NCI-H345 (cell line): ENCODE measurements at places on chromosomes 5 and 9.

GRCh38 chr9:112348257-112349007 lies 15.0 kb upstream of the PTBP3 start:
- peak; percentile 64 for DNase-seq

- no peak for DNase-seq
These were observed 11.1 kb downstream of the CXCL14 start for GRCh38 chr5:135567661-135568060.

DNA sequence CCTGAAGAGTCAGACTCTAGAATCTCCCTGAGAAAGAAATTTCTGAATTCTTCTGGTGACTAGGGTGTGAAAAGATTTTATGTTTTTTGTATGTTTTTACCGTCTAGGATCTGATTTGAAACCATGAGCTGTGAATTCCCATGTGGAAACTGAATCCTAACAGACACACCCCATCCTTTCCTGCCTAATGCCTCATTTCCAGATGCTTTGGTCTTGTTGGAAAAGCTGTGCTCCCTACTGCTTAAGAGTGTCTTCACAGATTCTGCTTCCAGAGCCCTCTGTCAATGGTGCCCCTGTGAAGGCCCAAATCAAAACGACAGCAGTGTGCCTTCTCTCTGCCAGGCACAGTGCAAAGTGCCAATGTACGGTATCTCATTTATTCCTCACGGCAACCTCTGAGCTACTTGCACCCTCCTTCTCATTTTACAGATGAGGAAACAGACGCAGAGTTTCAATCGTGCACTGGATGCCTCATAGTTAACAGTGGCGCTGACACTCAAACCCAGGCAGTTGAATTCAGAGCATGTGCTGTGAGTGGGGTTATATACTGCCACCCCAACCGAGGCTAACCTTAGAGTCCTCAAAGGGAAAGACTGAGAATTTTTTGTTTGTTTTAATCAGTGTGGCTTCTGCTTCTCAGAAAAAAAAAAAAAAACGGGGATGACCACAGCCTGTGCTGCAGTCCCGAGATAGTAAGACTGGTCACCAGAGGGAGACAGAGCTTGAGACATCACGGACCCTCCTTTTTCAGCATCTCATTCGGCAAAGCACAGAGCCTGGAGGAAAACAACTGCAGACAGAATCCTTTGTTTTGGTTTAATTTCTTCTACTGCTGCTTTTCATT lies 188.4 kb downstream of the SNCAIP start:
- DNase-seq = no peak

DNA sequence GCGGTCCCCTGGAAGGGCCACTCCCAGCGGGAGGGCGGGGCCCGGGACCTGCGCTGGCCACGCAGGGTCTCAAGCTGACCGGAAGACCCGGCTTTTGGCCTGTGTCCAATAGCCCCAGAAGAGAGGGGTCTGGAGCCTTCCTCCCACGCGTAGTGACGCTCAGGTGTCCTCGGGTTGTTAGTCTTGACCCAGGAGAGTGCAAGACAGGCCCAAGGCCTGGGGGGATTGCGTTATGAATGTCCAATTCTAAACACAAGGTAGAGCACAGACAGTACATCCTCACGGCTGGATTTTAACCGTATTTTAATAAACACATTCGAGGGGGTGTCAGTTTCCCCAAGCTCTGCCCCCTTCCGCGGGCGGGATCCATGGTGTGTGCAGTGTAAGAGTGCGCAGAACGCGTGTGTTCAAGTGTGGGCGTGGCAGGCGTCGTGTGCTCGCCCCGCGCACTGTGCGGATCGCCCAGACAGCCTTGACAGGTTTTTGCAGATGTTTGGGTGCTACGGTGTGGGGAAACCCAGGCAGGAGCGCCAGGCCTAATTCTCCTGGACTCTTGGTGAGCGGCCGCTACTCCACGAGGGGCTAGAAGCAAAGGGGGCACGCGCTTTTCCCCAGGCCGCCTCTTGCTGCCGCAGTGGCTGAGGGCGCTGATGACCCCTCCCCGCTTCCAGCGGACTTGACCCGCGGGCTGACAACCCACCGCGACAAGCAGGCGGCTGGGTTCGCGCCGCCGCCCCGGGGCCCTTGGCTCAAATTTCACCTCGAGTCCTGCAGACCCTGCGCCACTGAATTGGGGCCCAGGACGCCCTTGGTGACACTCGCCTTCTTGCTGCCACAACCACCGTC lies 6.1 kb upstream of the DMRT3 start:
- no peak for DNase-seq

GRCh38 chr9:22423566-22423965 lies 23.1 kb upstream of the DMRTA1 start:
- DNase-seq = no peak

GRCh38 chr9:137046088-137046787 lies at the start of gene NPDC1:
NPDC1 (minus strand) TSS chr9:137046177; CDS start chr9:137045989, 188 bp downstream.
- DNase-seq = peak; percentile 84

DNA sequence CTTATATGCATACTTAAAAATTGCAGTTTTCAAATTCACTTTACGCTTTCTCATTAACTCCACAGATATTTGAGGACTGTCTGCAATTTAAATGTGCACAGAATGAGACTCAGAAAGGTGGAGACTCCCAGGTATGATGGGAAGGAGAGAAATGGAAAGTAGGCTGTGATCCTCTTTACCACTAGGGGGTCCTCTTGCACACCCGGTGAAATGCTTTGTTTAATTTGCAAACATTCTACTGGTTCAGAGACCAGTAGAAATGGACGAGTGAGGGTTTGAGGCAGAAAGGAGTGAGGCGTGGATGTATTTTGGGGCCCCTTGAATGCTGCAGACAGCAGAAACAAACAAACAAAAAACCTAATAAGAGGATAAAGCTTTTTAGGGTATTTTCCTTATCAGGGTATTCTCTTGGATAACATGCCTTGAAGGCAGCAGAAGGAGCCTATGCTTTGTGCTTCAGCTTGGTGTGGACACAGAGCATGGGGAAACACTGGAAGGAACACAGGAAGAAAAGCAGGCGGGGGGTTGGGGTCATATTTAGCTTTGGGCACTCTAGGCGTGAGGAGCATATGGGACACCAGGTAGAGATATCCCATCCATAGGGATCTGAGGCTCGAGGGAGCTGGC lies 410.1 kb downstream of the DMRT2 start:
- peak; percentile 10 for DNase-seq

DNA sequence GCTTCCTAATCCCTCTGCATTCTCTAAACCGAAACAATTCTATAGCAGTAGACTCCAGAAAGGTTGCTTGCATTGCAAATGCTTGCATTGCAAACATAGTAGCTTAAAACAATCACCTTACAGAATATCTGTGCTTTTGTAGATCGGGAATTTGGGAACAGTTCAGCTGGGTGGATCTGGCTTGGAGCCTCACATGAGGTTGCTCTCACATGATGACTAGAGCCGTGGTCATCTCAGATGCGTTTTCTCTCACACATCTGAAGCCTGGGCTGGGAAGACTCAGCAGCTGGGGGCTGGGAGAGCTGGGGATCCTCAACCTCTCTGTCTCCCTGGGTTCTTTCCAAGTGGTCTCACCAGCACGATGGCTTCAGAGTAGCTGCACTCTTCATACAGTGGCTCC lies 127.8 kb downstream of the MSX2 start:
- no peak for DNase-seq

DNA sequence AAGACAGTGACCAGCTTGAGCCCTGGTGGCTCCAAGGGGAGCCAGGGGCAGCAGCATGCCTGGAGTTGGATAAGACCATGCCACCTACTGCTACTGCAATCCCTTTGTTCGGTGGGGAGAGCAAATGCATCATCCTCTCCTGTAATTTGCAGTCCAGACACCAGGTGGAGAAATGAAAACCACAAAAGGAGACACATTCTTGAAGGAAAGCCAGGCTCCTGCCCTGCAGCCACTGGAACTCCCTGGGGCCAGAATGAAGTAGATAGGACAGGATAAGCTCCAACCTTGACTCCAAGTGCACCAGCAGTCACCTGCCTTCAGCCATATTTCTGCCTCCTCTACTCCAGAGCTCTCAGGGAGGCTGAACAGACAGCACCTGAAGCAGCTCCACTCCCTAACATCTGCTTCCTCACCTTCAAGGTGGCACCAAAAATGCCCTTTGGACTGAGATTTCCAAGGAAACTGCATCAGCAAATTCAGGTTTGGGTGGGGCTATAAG lies 65.1 kb upstream of the IQGAP2 start:
- DNase-seq = no peak

- no peak for DNase-seq
These were observed 21.3 kb downstream of the RPS6 start for GRCh38 chr9:19358701-19359100.
